ENCODE measurements at places on chromosomes 12 and 14.

GRCh38 chr12:105018776-105019175 is 32.7 kb downstream of the NOPCHAP1 start:
- DNase-seq = no peak

- no peak for DNase-seq
Measured at GRCh38 chr14:22448035-22448904, 140.8 kb downstream of the DAD1 start.

GRCh38 chr12:58655375-58655774 is 264.9 kb downstream of the LRIG3 start:
- DNase-seq = no peak

GRCh38 chr14:73203527-73203926 is 33.8 kb upstream of the PAPLN start:
- DNase-seq = no peak

GRCh38 chr14:103401223-103402214 is 16.3 kb downstream of the MARK3 start:
- no peak for DNase-seq

GRCh38 chr14:72946491-72946890 is 20.2 kb downstream of the DCAF4 start:
- no peak for DNase-seq

All from NT2/D1 (cell line).